ENCODE measurements at places on chromosomes 7 and 10. TPM values are rescaled to one million over a fixed set of nuclear protein-coding genes. Genes with fewer than 3 reads are reported as not detected.

The SLC18A3 gene
- not detected for polyA plus RNA-seq

The LHFPL3 gene
- not detected for polyA plus RNA-seq

The SEC31B gene
- polyA plus RNA-seq: 4.5 TPM

The PPP1R3A gene
- not detected for polyA plus RNA-seq

The OR13A1 gene
- not detected for polyA plus RNA-seq

The ANKRD26 gene
- 4.0 TPM for polyA plus RNA-seq

The TRIM56 gene
- polyA plus RNA-seq: 17.8 TPM

GRCh38 chr7:10537764-10538163, 435.9 kb upstream of the PHF14 start:
- DNase-seq: no peak

DNA sequence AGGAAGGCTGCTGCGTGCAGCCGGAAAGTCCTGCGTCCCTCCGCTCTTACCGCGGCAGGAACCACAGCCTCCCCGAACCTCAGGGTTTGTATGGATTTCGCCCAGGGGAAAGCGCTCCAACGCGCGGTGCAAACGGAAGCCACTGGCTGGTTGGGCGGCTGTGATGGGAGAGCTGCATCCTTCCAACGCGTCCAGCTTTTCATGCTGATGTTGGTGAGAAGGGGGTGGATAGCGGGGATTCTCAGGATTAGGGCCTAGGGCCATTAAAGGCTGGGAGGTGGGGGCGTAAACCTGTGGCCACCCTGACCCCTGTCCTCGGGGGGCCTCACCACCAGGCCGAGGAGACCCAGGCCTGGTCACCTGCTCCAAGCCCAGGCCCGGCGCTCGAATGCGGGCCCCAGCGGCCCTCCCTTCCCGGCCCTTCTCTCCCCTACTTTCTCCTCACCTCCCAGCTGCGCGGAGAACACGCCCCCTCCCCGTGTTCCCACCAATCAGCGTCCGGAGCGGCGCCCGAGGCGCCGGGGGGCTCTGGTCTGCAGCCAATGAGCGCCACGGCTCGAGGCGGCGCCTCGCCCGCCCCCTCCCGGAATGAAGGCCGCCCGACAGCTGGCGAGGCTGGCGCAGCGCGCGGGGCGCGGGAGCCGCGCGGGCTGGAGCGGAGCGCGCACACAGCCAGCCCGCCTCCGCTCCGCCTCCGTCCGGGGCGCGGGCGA, 458 bp upstream of the NANOS1 start:
- DNase-seq: peak; percentile 91

GRCh38 chr7:68183176-68183575, 1186.5 kb downstream of the TYW1 start:
- no peak for DNase-seq

DNA sequence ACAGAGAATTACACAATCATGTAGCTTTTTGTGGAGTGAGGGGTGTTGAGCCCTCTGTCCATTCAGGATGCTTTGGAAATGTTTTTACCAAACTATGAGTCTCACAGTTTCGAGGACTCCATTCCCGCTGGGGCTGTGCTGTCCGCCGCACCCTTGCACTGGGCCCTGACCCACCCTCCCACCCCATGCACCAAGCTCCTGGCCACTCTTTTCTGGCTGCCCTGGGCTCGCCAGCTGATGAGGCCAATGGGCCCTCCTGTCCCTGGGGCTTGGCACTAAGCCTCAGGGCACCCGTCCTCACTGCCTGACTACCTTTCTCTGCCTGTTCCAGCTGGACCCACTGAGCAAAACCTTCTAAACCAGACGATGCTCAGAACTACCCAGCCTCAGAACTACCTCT, 332.1 kb downstream of the PTPRN2 start:
- DNase-seq: no peak

DNA sequence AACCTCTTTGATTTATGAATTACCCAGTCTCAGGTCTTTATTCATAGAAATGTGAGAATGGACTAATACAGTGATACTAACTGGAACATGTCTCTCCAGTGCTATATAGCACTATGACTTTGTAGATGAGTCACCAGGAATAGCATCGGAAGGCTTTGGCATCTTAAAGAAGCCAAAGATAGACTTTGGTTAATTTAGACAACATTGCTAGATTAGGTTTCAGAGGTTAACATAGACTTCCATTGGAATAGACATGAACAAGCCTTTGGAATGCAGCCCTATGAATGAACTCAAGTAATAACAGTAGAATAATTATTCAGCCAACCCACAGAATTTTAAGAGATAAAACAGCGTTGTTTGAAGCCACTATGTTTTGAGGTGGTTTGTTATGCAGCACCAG, 169.2 kb downstream of the HGF start:
- no peak for DNase-seq

- no peak for DNase-seq
Measured at GRCh38 chr7:1366801-1367405, 92.4 kb downstream of the MICALL2 start.

- DNase-seq: no peak
Measured at GRCh38 chr7:48113275-48113674, 24.2 kb downstream of the UPP1 start.

DNA sequence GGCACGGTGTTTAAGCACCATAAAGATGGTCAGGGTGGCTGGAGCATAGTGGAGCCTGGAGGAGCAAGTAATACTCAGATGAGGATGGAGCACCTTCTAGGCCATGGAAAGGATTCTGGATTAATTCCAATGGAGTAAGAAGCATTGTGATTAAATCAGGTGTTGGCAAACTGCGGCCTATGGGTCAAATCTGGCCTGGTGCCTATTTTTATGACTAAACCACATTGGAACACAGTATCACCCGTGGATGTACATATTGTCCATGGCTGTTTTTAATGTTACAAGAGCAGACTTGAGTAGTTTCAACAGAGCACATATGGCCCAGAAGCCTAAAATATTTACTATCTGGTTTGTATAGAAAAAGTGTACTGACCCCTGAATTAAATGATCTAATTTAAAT, 49.9 kb upstream of the TMEM248 start:
- no peak for DNase-seq

- DNase-seq: no peak
Measured at GRCh38 chr7:13849163-13849892, 140.1 kb downstream of the ETV1 start.

DNA sequence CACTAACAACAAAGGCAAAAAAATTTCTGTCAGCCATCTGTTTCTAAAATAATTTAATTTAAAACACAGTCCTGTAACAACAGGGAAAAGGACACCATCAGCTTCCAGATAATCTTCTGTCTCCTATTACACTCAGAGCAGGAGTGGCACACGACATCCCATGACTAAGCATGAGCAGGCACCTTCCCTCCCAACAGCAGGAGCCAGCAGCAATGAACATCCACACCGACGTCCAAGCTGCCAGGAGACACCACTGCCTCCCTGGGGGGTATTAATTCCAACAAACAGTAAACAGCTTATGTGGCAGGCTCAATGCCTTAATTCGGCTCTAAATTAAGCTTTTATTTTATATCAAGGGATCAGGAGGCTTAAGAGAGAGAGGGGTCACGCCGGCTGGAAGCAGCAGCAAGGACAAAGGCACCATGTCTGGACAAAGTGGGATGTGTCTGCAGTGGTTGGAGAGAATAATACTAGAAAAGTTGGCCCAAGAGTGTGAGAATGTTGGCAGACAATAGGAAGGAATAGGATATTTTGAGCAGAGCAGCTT, 45.7 kb downstream of the KIAA1549 start:
- DNase-seq: peak; percentile 88

DNA sequence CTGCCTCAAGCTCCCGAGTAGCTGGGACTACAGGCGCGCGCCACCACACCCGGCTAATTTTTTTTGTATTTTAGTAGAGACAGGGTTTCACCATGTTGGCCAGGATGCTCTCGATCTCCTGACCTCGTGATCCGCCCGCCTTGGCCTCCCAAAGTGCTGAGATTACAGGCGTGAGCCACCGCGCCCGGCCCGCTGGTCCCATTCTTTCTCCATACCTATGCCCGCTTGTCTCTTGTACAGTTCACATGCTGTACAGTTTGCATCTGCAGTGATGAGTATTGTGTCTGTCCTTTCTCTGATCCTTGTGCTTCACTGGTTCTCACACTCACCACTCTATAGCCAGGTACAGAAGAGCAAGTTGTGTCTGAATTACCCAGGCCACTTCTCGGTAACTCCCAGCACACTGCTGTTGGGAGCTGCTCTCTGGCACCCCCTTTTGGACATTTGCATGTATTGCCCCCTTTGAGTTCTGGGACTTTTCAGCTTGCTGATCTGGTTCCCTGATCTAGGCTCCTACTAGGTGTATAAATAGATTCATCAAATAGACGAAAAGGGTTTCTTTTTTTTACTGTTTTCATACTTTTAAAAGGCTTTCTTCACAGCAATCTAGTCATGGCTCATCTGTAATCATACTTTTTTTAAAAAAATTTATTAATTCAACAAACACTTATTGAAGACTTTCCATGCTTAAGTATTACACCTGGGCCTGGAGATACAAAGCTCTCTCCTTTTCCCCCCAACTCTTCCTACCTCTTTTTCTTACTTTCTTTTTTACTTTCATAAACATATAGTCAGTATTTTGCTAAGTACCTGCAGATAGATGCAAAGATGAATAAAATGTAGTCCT, 53.5 kb downstream of the AOAH start:
- DNase-seq: peak; percentile 56

GRCh38 chr10:70048030-70048723, 4.5 kb upstream of the MACROH2A2 start:
- no peak for DNase-seq

GRCh38 chr10:6667679-6668270, 87.7 kb upstream of the PRKCQ start:
- peak; percentile 66 for DNase-seq

- DNase-seq: no peak
Measured at GRCh38 chr7:114358911-114359310, 55.7 kb upstream of the FOXP2 start.

GRCh38 chr10:66378117-66378876, 547.5 kb upstream of the LRRTM3 start:
- no peak for DNase-seq

DNA sequence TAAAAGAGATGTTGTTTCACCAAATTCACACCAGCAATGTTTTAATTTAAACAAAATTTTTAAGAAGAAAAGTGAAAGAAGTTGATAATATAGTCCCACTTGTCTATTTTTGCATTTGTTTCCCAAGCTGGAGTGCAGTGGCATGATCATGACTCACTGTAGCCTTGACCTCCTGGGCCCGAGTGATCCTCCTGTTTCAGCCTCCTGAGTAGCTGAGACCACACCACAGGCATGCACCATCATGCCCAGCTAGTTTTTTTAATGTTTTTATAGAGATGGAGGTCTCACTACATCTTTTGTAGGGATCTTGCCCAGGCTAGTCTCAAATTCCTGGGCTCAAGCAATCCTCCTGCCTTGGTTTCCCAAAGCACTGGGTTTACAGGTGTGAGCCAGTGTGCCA, 14.1 kb upstream of the NDUFA5 start:
- DNase-seq: no peak

- DNase-seq: no peak
Measured at GRCh38 chr10:101304316-101304715, 49.6 kb upstream of the BTRC start.

GRCh38 chr7:111091593-111092358, 849 bp downstream of the LRRN3 start:
- no peak for DNase-seq

DNA sequence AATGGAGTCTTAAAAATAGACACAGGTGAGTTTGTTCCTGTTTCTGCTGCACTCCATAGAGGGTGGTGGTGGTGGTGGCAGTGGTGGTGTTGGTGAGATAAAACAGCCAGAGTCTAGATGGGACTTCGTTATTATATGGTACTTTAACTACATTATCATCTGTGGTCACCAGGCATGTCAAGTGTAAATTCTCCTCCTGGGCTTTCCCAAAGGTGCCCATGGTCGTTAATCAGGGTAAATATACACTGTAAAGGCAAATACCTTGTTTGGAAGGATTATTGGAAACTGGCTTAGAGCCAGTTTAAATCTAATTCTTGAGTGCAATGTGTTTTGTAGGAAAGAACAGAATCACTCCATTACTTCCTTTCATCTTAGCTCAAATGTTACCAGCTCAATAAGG, 21.5 kb upstream of the COMMD3 start:
- DNase-seq: no peak

GRCh38 chr10:105189463-105189800, 548.3 kb downstream of the SORCS3 start:
- DNase-seq: no peak
